Fibroblast of mammary gland (primary cell): ENCODE measurements at places on chromosomes 16 and 17.

GRCh38 chr16:84084570-84085270 lies 32.0 kb downstream of the MBTPS1 start:
- DNase-seq, result peak; percentile 65

DNA sequence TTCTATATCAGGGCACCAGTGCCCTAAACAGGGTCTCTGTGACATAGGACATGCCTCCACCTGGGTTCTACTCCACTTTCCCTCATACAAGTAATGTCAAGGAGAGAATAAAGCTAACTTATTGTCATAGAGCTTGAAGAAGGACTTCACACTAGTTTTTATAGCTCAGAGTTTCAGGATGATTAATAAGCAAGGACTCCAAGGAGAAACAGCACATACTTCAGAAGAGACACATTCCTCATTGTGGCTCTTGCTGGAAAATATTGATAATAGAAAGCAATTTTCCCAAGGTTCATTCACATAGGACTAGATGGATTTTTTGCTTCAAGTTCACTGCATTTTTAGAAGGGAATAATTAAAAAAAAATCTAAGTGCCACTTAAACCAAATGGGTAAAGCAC lies 133.3 kb downstream of the CA10 start:
- no peak for DNase-seq

GRCh38 chr17:4476511-4477070 lies 22.1 kb upstream of the SPNS2 start:
- DNase-seq, result no peak

- peak; percentile 72 for DNase-seq
Measured at GRCh38 chr16:72241930-72242329, 70.0 kb upstream of the PMFBP1 start.

DNA sequence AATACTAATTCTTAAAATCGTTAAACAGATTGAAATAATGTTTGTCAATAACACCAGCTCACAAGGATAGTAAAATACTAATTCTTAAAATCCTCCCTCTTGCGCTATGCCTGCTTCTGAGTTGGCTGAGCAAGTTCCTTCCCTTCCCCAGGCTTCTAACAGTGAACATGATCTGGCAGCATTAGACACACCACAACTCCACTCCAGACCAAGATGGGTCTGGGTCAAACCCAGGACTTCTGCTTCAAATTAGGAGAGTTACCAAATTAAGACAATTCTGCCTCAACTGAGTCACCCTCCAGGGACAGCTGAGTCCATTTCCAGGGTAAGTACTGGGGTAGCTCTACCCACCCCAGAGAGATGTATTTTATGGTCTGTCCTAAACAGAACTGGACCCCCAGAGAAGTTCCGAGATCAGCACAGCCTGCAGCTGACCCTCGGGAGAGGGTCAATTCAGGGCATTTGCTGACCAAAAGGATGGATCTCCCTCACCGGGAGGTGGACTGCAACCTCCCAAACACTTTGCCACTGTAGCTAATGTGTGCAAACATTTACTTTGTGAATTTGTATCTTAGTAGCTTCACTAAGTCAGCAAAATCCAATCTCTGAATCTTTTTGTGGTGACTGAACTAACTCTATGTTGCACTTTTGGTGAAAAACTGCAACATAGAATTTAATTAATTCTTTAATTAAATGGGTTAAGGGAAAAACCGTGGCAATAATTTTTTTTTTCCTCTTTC lies 48.8 kb downstream of the ADCY9 start:
- peak; percentile 93 for DNase-seq

DNA sequence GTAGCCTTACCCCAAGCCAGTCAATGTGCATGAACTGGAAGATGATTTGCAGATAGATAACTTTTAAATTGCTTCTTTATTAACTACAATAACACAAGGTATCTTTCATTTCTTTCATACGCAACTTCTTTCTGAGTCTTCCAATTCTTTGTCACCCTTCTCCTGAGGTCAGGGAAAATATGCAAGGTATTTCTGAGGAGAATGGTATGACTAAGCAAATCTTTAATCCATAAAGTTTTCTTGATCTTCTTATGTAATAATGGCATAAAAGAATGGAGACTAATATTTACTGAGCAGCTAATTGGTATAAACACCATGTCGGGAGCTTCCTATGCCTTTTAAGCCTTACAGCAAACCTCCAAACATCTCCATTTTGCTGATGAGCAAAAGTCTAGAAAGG lies 438.9 kb downstream of the KCNJ2 start:
- no peak for DNase-seq

DNA sequence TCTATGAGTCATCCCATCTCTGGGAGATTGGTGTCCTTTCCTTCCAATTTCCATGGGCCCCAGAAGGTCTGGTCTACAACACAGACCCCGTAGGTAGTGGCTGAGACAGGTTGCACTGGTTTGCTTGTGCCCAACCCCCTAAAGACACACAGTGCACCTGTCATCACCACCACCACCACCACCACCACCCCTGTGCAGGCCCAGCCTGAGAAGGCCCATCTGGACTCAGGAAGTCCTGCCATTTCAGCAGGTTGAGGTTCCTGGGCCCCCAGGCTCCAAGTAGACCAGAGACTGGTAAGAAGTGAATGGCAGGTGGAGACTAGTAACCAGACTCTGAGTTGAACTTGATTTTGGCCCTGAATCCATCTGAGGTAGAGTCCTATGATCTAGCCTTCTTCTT lies 25.9 kb upstream of the PHB1 start:
- no peak for DNase-seq

- no peak for DNase-seq
Measured at GRCh38 chr17:40777459-40777858, 4.9 kb downstream of the KRT27 start.

DNA sequence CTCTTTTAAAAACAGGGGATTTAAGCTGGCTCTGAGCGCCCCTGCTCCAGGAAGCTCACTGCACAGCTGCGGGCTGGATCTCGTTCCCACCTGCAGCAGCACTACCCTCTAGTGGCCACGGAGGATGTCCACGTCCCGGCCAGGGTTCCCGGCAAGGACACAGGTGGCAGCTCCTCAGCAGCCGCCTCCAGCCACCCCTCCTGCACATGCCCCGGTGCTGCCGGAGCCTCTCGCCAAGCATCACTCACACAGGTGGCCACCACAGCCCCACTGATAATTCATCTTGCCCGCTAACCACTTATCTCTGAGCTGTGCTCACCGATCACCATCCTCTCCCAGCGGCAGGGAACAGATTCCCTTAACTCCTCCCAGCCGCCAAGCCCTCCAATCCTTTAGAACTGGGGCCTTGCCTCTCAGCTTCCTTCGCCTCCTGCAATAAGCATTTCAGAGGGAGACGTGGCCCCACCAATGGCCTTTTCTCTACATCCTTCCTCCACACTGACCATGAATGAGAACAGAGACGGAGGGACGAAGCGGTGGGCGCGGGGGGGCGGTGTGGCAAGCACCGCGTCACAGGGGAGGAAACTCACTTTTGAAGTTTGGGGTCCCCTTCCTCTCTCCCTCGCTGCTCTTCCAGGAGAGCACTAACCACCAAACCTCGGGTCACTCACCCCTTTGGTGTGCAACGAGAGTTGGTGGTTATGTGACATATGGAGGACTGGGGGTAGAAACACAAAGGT lies 222.1 kb downstream of the RBFOX3 start:
- peak; percentile 27 for DNase-seq

- DNase-seq, result peak; percentile 69
Measured at GRCh38 chr16:720447-720989, 428 bp upstream of the ANTKMT start.
